ENCODE measurements at places on chromosomes 13 and 19.
A peak's percentile ranks its signal among the peaks of the same experiment; 100 is the strongest.

DNA sequence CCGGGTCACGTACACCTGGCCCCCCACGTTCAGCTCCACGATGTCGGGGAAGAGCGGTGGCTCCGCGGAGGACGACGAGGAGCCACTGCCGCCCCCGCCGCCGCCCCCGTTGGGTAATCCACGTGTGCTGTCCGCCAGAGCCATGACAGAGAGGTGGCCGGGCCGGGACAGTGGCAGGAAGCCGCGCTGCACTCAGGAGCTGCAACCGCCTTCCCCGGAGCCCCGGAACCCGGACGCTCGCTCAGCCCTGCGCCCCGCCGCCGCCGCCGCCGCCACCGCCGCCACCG lies 257 bp downstream of the KCTD12 start:
- DNase-seq: no peak

DNA sequence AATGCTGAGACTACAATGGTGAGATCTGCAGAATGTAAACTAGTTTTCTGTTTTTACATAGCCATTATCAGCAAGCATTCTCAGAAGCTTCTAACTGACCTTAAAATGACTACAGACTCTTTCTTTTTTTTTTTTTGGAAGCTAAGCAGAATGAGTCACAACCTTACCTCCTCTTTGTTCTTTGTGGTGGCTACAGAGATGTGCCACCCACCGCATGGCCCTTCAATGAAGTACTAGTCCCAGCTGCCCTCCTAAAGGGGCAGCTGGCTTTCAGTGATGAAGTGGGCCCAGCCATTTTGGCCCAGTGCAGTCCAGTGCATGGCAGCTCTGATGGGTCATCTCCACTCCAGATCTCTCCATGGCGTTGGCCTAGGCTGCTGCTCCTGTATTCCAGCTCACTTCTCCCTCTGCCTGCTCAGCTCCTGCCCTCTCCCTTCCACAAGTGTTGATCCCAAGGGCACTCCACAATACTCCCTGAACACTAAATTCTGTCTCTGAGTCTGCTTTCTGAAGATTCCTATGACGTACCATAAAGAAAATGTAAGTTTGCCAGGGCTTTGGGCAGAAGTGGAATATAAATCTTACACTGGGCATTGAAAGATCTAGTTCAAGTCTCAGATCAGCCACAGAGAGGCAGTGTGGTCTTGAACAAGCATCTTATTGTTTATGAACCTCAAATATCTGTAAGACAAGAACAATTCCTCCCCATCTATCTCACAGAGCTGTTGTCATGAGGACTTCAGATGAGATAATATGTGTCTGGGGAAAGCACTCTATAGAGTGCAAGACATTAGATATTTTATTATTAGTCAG lies 85.6 kb downstream of the RXFP2 start:
- DNase-seq: no peak

DNA sequence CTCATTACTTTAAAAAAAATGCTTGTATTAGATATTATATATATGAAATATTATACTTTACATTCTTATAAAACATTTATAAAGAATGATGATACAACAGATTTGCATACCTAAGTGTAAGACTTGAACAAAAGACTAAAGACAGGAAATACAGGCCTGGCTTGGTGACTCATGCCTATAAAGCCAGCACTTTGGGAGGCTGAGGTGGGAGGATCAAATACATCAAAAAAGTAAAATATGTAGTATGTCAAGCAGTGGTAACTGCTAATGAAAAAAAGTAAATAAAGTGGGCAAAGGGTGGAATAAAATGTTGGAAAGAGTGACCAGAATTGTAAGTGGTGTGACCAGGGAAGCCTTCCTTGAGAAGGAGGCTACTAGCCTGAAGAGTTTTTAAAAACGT lies 133.7 kb downstream of the GGACT start:
- no peak for DNase-seq

- peak; percentile 21 for DNase-seq
Measured at GRCh38 chr13:78241278-78241919, 322.8 kb upstream of the EDNRB start.

- no peak for DNase-seq
Measured at GRCh38 chr13:31236211-31236786, 36.5 kb downstream of the B3GLCT start.

DNA sequence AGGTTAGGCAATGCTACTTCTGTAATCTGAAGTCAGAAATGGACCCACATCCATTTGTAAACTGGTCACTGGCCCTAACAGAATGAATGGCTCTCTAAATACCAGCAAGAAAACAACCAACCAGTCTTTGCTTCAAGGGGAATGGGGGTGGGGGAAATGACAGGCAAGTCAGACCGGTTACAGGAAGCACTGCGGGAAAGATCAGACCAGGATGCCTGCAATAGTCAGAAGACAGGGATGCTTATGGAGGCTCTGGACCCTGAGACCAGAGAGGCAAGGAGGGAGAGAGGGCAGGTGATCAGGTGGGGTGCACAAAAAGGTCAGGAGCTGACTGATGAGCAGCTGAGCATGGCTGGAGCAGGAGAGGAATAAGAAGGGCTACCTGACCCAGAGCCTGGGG lies 13.1 kb downstream of the MED26 start:
- DNase-seq: no peak

- no peak for DNase-seq
Measured at GRCh38 chr13:112855859-112856258, 113.2 kb upstream of the MCF2L start.

- no peak for DNase-seq
Measured at GRCh38 chr13:81207636-81208035, 866.7 kb upstream of the SPRY2 start.

GRCh38 chr13:26449063-26449848 lies 108.2 kb upstream of the WASF3 start:
- DNase-seq: no peak

DNA sequence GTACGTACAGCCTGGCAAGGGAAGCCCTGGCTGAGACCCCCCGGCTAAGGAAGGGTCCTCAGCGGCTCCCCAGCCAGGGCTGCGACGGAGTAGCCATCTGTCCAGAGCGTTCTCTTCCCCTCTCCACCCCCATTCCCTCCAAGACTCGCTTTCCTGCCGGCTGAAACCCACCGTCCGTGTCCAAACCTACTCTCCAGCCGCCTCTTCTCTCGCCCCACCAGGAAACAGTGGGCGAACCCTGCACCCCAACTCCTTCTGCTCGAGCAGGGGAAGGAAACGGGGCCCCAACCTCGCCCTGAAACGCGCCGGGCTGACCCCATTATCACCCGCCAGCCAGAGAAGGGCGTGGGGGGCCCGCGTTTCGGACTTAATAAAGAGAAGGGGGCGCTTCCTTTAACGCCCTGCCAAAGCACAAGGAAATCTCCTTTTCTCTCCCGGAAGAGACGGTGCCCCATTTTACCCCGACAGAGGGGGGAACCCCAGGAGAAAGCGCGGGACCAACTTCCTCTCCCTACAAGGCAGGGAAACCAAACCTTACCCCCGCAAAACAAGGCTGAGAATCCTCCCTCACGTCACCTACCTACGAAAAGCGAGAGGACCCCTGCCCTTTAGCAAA lies 2.5 kb downstream of the ZC3H4 start:
- DNase-seq: peak; percentile 43

- no peak for DNase-seq
Measured at GRCh38 chr19:50152578-50152977, 10.5 kb downstream of the IZUMO2 start.

GRCh38 chr13:72523593-72523992 lies 203.8 kb downstream of the MZT1 start:
- no peak for DNase-seq

DNA sequence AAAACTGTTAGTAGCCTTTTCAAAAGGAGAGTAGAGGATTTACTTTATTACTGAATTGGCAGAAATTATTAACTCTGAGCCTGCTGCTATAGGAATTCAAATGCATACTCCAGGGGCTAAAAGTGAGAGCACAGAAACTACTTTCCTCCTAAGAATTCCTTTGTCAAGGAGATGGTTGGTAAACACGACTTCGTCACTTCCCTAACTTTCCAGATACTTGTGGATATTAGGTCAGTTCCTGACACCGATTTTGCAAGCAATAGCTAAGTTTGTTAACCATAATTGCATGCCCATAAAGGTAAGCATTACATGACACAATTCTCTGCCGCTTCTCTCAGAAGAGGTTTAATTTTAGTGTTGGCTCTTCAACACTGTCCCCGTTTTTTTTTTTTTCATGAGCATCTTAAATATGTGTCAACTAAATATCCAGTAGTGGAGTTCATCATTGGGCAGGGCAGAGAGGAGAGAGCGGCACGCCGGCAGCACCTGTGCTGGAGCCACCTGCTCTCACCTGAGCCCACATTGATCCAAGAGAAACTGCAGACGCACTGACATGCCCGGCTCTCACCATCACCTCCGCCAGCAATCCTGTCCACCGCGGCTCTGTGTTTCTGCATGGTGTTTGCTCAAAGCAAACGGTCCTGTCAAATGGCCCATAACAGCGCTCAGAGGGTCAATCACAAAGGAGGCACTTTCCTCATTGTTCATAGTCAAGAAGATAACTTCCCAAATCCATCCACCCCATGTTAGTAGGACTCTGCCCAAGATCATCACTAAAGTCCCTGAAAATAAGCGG lies 2.6 kb downstream of the MED26 start:
- no peak for DNase-seq

All from right hindlimb (tissue), 1 donor.